Hematopoietic multipotent progenitor cell (in vitro differentiated cells): ENCODE measurements at places on chromosomes 11 and 22.

- no peak for DNase-seq
These were observed 2.6 kb downstream of the CACNG2 start for GRCh38 chr22:36700711-36701670.

- DNase-seq: no peak
These were observed 6.0 kb upstream of the STT3A start for GRCh38 chr11:125586623-125587022.

DNA sequence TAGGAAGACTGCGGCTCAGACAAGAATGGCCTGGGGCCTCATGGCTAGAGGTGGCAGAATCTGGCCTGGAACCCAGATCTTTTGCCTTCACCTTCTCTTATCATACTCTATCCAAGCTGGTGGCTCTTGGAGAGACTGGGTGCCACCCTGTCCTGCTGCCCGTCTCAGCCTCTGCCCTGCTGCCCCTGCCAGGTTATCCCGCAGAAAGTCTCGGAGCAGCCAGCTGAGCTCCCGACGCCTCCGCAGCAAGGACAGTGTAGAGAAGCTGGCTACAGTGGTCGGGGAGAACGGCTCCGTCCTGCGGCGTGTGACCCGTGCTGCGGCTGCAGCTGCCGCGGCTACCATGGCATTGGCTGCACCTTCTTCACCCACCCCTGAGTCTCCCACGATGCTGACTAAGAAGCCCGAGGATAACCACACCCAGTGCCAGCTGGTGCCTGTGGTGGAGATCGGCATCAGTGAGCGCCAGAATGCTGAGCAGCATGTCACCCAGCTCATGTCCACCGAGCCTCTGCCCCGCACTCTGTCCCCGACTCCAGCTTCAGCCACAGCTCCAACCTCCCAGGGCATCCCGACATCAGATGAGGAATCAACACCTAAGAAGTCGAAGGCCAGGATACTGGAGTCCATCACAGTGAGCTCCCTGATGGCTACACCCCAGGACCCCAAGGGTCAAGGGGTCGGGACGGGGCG, 5.9 kb downstream of the INCENP start:
- DNase-seq: no peak

GRCh38 chr11:62863687-62864335, 16.9 kb upstream of the SLC3A2 start:
- DNase-seq: no peak

GRCh38 chr11:36347384-36347906, 51.4 kb downstream of the PRR5L start:
- no peak for DNase-seq

- DNase-seq: no peak
These were observed at the start of gene KRTAP5-10 for GRCh38 chr11:71565263-71565662. KRTAP5-10 (plus strand) TSS chr11:71565563; CDS start chr11:71565588, 25 bp downstream.

- DNase-seq: peak; percentile 64
These were observed at the start of gene PVALB for GRCh38 chr22:36816636-36817524. PVALB (minus strand) TSS chr22:36817035; CDS start chr22:36817005, 30 bp downstream.

DNA sequence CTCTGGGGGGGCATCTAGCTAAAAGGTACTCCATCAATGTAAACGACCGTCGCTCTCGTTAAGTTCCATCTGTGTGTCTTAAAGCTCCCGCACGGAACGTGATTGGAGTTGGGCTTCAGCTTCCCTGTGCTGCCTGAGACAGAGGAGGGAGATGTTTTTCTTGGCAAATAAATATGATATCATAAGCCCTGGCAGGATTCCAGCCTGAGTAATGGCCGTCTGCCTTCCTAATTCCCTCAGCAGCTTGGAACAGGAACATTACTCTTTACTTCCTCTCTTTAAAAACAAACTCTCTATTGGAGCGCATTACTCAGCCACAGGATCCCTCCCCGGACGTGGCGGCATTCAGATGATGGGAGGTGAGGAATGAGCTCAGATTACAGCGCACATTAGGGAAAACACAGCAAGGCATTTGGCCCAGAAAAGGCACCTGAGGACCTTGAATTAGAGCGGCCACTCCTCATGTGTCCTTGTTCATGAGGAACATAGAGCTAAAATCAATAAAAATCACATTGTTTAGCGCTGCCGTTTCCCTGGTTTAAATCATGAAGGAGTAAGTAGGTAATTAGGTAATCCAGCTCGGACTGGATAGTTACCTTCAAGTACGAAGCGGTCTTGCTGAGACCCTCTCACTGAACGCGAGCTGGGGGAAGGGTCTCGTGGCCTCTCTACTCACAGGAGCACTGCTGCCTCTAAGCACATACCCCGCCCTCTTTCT, 230.4 kb downstream of the ST3GAL4 start:
- DNase-seq: peak; percentile 8

- DNase-seq: no peak
These were observed 8.1 kb downstream of the KRTAP5-5 start for GRCh38 chr11:1637628-1638027.

DNA sequence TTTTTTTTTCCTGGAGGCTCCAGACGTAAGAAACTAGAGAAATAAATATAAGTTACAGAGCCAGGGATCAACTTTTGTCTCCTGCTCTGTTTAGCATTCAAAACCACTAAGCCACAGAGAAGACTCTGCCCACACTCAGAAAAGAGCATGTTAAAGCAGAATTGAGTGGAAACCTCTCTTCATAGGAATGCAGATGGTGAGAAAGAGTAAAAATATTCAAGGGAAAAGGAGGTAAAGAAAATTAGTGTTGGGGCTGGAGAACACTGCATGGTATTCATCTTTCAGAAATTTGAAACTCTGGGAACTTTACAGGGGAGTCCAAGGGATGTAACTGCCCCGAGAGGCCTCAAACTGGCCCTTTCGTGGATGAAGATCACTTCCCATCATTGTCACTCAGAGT, 65.1 kb downstream of the CLMP start:
- DNase-seq: no peak

DNA sequence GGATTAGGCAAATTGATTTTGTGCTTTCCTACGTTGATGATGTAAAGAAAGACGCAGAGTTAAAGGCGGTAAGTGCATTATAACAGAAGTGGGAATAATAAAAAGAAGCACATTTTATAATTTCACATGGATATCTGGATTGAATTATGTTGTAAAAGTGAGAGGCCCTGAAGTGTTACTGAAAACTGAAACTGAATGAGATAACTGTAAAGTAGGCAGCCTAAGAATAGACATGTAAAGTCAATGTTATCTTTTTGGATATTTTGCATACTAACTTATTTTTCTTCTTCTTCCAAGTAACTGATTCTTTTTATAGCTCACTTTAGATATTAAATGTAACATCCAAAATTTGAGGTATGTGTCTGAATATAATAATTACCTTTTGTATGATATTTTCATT, 28.3 kb downstream of the ANO5 start:
- no peak for DNase-seq

GRCh38 chr11:75482931-75483469, 42.7 kb downstream of the GDPD5 start:
- DNase-seq: no peak

DNA sequence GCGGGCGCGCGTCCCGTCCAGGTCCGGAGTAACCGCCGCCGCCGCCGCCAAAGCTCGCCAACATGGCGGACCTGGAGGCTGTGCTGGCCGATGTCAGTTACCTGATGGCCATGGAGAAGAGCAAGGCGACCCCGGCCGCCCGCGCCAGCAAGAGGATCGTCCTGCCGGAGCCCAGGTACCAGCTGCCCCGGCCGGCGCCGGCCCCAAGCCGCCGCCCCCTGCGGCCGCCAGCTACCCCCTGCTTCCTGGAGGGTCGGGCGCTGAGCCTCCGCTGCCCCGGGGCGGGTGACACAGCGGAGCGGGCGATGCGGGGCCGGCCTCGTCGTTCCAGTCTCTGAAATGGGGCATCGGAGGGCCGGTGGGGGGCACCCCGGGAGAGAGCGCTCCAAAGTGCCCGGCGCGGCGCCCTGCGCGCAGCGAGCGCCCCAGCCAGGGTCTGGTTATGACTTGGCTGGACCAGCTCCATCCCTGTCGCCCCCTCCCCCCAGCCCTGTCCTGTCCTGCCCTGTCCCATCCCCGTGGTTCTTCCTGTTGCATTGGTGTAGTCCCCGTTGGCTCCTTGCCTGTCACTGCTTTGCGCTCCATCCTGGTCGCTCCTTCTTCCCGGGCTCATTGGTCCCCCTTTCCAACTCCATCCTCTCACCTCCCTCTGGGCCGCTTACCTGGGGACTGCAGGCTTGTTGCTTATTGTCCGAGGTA, 653 bp downstream of the GRK3 start:
- no peak for DNase-seq

DNA sequence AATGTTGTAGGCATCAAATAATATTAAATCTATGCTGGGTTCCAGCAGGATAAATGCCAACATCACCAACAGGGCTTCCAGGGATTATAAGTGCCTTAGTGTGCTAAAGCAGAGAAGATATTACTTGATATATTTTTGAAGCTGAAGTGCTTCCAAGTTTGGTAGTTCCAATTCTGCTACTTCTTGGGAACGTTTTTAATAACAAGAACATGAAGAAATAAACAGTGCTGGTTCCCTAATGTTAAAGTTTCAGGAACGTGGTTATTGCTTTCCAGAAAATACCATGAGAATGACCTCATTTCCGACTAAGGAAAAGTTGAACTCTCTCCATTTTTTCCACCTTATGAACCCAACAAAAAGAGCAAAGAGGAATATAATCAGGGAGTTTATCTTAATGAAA, 4.6 kb upstream of the RNF185 start:
- DNase-seq: no peak

GRCh38 chr11:120039039-120039438, 98.9 kb downstream of the TRIM29 start:
- DNase-seq: no peak

DNA sequence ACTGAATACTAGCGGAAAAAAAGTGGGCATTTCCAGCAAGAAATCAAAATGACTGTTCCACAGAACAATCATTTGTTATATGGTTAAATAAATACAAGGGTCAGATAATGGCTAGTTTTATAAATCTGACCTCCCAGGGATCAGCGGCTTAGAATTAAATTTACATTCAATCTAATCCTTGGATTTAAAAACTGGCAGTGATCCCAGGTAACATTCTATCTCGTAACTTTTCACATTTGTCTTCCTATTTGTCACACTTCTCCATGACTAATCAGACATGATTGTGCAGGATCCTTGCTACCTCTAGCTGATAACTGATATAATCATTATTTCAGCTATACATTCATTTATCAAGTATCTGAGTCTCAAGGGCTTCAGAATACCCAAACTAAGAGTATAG, 2.9 kb upstream of the MMP3 start:
- no peak for DNase-seq
